ENCODE measurements at places on chromosomes 6 and 20.

- no peak for DNase-seq
These were observed 34.6 kb upstream of the LAMA2 start for GRCh38 chr6:128848212-128848935.

DNA sequence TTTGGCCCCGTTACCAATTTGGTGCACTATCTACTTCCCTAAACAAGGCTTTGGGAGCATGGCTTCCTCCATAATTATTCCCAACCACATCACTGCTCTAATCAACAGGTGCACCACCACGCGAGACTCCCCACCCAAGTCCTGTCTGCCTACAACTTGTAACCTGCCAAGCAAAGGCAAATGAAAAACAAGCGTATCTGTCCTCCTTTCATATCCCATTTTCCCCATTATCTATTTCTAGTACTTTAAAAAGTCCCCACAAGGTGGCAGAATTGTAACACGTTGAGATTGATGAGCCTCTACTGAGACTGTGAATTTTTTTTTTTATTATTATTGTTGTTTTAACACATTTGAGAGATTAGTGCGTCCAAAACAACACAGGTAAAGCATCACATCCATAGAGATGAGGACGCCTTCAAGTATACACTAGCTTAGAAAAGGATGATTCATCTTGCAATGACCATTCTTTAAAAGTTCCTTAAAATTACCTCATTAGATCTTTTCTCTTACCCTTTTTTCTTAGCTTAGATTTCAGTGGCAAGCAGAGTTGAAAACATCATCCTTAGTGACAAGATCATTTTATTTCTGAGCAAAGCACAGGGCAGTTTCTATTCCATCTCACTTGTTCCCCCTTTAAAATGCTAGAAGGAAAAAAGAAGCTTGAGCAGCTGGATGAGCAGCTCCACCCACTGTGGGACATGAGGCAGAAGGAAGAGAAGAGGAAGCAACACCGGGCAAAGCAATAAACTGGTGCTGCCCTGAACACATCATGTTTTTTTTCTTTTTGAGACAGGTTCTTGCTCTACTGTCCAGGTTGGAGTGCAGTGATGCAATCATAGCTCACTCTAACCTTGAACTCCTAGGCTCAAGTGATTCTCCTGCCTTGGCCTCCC lies 210.8 kb downstream of the ARHGAP18 start:
- peak; percentile 18 for DNase-seq

- peak; percentile 69 for DNase-seq
These were observed at the start of gene SOBP for GRCh38 chr6:107489636-107490565. Gene SOBP, plus strand, starts transcription at chr6:107490117. Its CDS starts 500 bp downstream, at chr6:107490617.

- DNase-seq, result peak; percentile 88
These were observed 44.1 kb downstream of the DPPA5 start for GRCh38 chr6:73309785-73310502.

DNA sequence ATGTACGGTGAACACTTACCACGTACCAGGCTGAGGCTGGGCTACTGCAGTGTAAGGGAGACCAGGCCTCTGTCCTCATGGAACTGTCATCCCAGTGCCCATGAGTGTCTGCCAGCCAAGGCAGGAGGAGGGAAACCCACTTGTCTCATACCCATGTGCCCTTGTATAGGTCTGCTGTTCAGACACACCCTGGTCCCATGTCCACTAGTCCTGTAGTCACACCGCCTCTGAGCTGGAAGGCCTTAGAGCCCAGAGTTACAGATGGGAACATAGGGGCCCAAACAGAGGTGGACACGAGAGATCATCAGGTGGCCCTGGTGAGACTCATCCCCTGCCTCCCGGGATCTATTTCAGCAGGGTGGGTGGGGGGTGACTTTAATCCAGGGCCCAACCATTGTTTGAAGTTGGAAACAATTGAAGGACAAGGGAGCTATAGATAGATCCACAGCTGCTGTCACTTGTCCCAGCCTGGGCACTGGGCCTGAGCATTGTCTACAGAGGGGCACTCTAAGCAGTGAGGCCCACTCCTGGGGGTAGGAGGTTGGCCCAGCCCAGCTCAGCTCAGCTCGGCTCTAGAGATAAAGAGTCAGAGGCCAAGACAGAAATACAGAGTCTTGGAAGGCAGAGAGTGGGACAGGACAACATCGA lies 14.6 kb downstream of the MYH7B start:
- no peak for DNase-seq

DNA sequence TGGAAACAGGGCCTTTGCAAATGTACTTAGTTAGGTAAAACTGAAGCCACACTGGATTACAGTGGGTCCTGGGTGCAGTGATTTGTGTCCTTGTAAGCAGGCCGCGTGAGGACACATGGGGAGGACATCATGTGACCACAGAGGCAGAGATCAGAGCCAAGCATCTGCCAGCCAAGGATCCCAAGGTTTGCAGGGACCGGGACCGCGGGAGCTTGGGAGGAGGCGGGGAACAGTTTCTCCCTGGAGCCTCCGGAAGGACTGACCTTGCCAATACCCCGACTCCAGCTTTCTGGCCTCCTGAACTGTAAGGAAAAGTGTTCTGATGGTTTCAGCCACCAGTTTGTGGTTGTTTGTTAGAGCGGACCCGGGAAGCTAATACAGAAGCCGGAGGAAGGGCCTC lies 500.9 kb downstream of the PREX1 start:
- no peak for DNase-seq

DNA sequence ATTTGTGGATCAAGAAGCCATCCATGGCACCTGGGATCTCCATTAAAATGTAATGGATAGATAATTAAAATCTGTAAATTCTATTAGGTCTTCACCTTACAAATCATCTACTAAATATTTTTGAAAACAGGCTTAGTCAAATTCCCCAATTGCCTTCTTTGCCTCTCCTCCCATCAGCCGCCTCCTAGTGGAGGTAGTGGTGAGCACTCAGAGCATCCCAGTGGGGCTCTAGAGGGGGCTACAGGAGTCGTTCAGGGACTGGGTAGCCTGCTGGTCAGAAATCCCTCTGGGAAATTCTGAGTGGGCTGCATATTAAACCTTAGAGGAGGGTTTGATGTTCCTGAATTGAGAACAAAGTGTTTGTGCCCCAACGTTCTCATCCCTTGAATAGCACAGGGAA lies 20.8 kb upstream of the PAX1 start:
- DNase-seq, result no peak

DNA sequence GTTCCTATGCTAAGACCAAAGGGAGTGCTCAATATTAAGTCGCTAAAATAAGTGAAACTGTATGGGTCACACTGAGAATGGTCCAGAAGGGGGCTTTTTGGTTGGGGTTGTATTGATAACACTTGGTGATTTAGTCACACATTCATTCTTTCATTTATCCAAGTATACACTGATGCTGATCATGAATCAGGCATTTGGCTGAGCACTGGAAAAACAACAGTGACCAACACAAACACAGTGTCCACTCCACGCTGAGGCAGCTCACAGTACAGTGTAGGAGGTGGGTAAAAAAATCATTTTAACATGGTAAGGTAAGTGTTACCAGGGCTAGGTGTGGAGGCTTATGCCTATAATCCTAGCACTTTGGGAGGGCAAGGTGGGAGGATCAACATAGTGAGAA lies 9.2 kb upstream of the FAM83C start:
- DNase-seq, result no peak

DNA sequence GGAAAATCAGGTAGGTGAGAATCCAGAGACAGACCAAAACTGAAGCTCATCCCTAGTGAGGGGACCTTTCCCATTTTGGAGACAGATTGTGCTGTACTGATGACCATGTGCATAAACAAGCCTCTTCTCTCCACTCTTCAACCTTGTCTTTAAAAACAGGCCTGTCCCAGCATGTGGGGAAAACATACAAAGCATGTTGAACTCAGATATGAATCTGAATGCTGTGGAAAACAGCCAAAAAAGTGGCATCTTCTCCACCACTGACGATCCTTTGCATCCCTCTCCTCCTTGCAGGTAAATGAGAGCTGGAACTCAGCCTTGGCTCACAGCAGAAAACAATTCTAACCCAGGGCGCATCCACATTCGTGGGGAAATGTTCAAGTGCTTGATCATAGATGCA lies 123.7 kb upstream of the FOXQ1 start:
- no peak for DNase-seq

GRCh38 chr6:42133926-42134325 lies 8.5 kb downstream of the C6orf132 start:
- DNase-seq, result no peak

GRCh38 chr6:121925534-121926255 lies 473.8 kb upstream of the HSF2 start:
- DNase-seq, result no peak

- DNase-seq, result no peak
These were observed 28.6 kb downstream of the FOXO3 start for GRCh38 chr6:108589244-108589791.

DNA sequence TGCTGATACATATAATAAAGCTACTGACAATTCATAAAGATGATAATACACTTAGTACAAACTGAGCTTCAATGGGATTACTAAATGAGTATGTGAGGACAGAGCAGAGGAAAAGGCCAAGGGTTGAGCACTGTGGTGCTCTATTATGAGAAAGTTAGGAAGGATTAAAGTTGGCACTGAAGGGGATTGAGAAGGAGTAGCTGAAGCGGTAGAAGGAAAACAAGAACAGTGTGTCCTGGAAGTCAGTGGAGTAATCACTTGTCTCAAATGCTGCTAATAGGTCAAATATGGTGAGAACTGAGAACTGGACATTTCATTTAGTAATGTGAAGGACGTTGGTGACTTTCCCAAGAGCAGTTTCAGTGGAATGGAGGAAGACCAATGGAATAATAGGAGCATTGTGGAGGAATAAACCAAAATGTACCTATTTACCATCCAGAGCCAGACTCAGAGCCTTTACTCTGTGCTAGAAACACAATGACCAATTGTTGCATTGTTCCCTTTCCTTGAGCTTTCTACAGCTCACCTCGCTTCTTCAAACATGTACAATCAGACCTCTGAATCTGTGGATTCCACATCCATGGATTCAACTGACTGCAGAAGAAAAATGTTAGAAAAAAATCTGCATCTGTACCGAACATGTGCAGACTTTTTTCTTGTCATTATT lies 255.9 kb downstream of the LAMA2 start:
- no peak for DNase-seq

DNA sequence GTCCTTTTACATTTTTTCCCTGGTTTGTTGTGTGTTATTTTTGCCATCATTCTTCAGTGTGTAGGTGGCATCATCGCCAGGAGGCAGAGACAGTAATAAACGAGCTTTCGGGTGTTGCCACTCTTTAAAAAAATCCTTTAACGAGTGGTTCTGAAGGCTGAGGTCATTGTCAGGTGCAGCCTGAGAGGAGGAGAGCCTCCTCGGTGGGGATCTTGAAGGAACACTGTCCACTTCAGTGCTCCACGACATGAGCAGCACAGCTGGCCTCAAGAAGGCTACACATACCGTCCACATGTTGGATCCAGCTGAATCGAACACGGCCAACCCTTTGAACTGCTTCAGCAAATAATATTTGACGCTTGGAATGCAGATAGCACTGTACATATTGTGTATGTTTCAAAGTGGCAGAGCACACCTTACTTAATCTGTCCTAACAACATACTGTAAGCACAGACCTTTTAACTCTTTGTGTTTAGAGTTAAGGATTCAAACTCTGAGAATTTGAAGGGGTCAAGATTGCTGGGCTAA lies 48.0 kb upstream of the FOXQ1 start:
- DNase-seq, result no peak

- no peak for DNase-seq
These were observed 650.6 kb downstream of the CBLN4 start for GRCh38 chr20:55354720-55355119.

- no peak for DNase-seq
These were observed 21.7 kb upstream of the MYT1 start for GRCh38 chr20:64142590-64142989.

GRCh38 chr20:48159145-48160008 lies 374.1 kb upstream of the SULF2 start:
- no peak for DNase-seq

DNA sequence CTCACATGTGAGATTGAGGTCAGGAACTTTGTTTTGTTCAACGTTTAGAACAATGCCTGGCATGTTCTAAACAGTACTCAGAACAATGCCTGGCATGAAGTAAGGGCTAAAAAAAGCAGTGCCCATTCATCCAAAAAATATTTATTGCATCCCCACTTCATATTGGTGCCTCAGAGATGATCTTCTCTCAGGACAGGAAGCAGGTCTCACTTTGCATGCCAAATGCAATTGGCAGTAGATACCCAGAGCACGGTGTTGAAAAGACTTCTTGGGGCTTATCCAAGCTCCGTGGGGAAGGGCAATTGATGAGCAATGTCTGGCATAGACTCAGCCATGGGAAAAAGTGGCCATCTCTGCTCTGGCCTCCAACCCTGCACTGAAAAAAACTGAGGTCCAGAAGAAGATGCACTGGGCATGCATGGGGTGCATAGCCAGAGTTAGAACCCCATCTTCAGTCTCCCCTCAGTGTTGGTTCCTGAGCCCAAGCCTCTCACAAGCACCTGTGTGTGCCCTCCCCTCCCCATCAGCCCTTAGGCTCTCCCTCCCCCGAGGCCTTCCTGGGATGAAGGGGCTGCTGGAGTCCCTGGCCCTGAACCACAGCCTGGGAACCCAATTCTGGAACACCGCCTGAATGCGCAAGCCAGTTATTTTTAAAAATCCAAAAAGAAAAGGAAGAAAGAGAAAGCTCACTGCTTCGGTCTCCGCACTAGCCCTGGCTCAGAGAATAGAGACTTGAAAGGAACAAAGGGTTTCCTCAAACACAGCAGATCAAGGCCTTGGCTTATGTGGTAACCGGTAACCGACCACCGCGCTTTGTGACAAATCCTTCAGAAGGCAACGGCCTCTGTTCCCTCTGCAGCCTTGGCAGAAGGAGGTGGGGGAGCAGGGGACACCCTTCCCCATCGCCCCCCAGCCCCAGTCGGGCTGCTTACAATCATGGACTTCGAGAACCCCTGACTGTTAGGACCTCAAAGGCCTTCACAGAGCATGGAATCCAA lies 78.5 kb upstream of the SIRPA start:
- no peak for DNase-seq

GRCh38 chr6:35922139-35922554 lies 1.2 kb upstream of the SRPK1 start:
- DNase-seq, result no peak

GRCh38 chr6:158808941-158809678 lies 10.1 kb downstream of the EZR start:
- no peak for DNase-seq

GRCh38 chr20:31894980-31895675 lies 24.7 kb downstream of the TTLL9 start:
- peak; percentile 84 for DNase-seq

GRCh38 chr6:169839493-169839892 lies 88.1 kb downstream of the ERMARD start:
- no peak for DNase-seq

GRCh38 chr6:32845384-32845884 lies 1.6 kb upstream of the PSMB8 start:
- no peak for DNase-seq

Data from GM13977 (cell line).